ENCODE measurements at places on chromosomes 12 and 14.

DNA sequence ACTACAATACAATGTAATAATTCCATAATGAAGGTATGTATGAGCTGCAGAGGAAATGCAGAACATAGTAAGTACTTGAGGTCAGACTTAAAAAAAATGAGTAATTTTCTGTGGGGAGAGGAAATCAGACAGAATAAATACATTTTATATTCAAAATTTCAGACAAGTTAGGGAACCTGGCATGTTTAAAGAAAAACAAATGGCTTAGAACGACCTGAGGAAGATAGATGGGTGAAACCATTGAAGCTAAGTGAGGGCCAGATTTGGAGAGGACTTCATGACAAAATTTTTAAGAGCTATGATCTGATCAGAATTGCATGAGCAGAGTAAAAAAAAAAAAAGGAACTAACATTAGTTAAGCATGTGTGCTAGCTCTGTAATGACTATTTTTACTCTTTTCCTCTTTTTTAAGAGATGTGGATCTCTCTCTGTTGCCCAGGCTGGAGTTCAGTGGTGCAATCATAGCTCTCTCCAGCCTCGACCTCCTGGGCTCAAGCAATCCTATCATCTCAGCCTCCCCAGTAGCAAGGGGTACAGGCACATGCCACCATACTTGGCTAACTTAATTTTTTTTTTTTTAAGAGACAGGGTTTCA lies 157.6 kb upstream of the PDE3A start:
- H3K27me3 ChIP-seq: no peaks in the 10 kb centered on the region
- no peak for DNase-seq
- H3K4me3 ChIP-seq: no peak overlapping the region
- H3K4me1 ChIP-seq: no peaks in the 10 kb centered on the region

GRCh38 chr14:33510991-33511390 lies 439.9 kb downstream of the EGLN3 start:
- peaks cover under 1% of the 10 kb centered on the region for H3K27me3 ChIP-seq
- H3K27ac ChIP-seq: no peak overlapping the region
- no peak for DNase-seq
- H3K4me3 ChIP-seq: no peak overlapping the region
- H3K4me1 ChIP-seq: no peaks in the 10 kb centered on the region
- no peaks in the 10 kb centered on the region for H3K36me3 ChIP-seq

DNA sequence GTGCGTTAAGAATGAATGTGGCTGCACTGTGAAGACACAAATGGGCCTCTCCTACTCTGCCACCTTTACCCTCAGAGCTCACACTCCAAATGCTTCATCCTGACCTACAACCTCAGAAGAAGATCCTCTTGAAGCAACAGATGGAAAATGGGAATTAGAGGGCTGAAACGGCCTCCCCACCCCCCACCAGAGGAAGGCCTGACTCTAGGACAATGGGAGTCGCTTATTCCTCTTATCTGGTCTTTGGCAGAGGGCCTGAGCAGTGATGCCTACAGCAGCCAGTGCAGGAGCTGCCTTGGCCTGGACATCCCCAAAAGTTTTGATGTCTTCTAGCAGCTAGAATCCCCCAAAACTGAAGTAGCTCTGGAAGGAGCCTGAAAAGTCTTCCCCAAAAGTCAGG lies 29.2 kb downstream of the BTBD7 start:
- H3K4me3 ChIP-seq: no peak overlapping the region
- peaks cover 33% of the 10 kb centered on the region for H3K4me1 ChIP-seq
- H3K27ac ChIP-seq: no peak overlapping the region

- DNase-seq: no peak
- H3K27ac ChIP-seq: peak overlapping the region; percentile 84
- H3K27me3 ChIP-seq: no peaks in the 10 kb centered on the region
- peaks cover 38% of the 10 kb centered on the region for H3K4me1 ChIP-seq
- H3K36me3 ChIP-seq: peaks cover 28% of the 10 kb centered on the region
- peak overlapping the region; percentile 72 for H3K4me3 ChIP-seq
These were observed 8.1 kb downstream of the LPAR5 start for GRCh38 chr12:6627616-6628015.

GRCh38 chr12:3246253-3246652 lies 169.1 kb downstream of the TSPAN9 start:
- peaks cover 17% of the 10 kb centered on the region for H3K27me3 ChIP-seq
- DNase-seq: no peak

- H3K4me1 ChIP-seq: no peaks in the 10 kb centered on the region
- H3K27me3 ChIP-seq: no peaks in the 10 kb centered on the region
These were observed 41.9 kb downstream of the E2F7 start for GRCh38 chr12:77023501-77023900.

DNA sequence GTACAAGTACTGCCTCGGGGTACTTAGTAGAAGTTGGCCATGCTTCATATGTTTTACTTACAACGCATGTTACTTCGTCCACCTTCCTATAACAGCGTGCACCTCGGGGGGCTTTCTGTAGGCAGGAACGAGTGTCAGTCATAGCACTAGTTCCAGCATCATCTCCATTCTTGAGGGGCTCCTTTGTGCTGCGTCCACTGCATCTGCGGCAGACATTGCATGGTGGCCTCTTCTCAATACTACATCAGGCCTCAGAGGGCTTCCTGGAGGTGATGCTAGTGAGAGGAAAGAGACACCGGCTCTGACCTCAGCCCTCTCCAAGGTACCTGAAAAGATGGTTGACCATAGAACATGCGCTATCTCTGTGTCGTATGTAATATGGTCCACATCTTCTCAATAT lies 121.2 kb upstream of the RTL1 start:
- no peak overlapping the region for H3K4me3 ChIP-seq
- peaks cover 15% of the 10 kb centered on the region for H3K27me3 ChIP-seq
- DNase-seq: no peak
- H3K4me1 ChIP-seq: no peaks in the 10 kb centered on the region

DNA sequence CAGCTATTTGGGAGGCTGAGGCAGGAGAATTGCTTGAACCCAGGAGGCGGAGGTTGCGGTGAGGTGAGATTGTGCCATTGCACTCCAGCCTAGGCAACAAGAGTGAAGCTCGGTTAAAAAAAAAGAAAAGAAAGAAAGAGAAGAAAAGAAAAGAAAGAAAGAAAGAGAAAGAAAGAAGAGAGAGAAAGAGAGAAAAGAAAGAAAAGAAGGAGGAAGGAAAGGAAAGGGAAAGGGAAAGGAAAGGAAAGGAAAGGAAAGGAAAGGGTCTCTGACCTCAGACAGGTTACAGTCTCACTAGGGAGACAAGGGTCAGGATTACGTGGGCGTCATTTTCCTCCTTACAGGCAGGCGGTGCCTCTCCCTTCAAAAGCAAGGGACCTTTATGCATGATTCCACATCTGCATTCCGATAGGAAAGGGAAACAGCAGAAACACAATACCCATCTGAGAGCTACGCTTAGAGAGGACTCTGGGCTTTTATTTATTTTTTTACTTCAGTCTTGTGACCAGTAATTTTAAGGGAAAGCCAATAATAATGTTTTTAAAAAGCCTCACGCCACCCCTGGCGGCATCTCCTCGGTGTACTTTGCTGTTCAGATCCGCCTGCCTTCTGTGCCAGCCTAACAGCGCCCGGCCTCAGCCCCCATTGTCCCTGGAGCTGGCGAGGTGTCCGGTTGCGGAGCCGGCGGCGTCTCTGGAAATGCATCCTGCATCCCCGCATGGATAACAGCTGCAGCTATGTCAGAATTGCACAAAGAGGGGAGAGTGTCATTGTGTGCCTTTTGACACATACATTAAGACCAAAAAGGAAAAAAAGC lies 945 bp upstream of the HIP1R start:
- peak overlapping the region; percentile 96 for H3K27ac ChIP-seq
- H3K27me3 ChIP-seq: no peaks in the 10 kb centered on the region
- H3K4me1 ChIP-seq: peaks cover 33% of the 10 kb centered on the region
- H3K4me3 ChIP-seq: peak overlapping the region; percentile 88

DNA sequence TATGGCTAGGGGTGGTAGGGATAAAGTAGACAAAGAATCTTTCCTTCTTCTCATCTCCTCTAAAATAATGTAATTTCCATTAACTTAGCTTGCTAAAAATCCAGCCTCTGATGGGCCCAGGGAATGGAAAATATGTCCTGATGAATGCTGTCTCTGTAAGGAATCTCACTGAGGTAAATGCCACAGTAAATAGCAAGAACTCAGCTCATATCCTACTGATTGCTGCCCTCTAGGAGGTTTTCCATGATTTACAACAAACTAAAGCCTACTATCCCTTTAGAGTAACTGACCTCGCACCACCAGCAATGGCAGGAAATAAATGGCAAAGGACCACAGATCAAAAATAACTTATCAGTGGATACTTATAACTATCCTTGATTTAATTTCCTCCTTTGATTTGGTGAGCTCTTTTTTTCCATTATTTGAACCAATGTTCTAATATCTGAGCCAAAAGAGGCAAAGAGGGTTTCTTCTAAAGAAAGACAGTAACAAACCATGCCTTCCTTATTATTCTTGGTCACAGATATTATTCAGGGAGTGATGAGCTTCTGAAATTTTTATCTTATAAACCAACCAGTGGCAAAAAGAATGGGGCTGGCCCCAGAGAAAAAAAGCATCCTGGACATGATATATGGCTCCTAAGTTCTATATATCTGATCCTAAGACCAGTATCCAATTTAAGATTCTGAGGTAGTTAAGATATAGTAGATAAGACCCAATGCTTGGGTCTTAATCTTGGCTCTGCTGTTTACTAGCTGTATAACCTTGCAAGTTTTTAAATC lies 43.8 kb downstream of the SENP1 start:
- no peak overlapping the region for H3K27ac ChIP-seq
- DNase-seq: no peak
- H3K36me3 ChIP-seq: peaks cover 60% of the 10 kb centered on the region
- H3K4me1 ChIP-seq: peaks cover 2% of the 10 kb centered on the region
- no peaks in the 10 kb centered on the region for H3K27me3 ChIP-seq

- no peak overlapping the region for H3K4me3 ChIP-seq
- peaks cover 9% of the 10 kb centered on the region for H3K4me1 ChIP-seq
- DNase-seq: no peak
- H3K36me3 ChIP-seq: peaks cover 63% of the 10 kb centered on the region
- H3K27ac ChIP-seq: no peak overlapping the region
- no peaks in the 10 kb centered on the region for H3K27me3 ChIP-seq
These were observed 126.6 kb downstream of the PRMT8 start for GRCh38 chr12:3617565-3617964.

GRCh38 chr12:123064366-123064765 lies 83.9 kb downstream of the ARL6IP4 start:
- H3K4me1 ChIP-seq: peaks cover 69% of the 10 kb centered on the region
- no peak overlapping the region for H3K4me3 ChIP-seq
- H3K27me3 ChIP-seq: no peaks in the 10 kb centered on the region
- DNase-seq: no peak

GRCh38 chr12:94799136-94799535 lies 148.8 kb upstream of the TMCC3 start:
- peaks cover 20% of the 10 kb centered on the region for H3K4me1 ChIP-seq
- no peak overlapping the region for H3K27ac ChIP-seq
- no peak overlapping the region for H3K4me3 ChIP-seq
- H3K27me3 ChIP-seq: no peaks in the 10 kb centered on the region

DNA sequence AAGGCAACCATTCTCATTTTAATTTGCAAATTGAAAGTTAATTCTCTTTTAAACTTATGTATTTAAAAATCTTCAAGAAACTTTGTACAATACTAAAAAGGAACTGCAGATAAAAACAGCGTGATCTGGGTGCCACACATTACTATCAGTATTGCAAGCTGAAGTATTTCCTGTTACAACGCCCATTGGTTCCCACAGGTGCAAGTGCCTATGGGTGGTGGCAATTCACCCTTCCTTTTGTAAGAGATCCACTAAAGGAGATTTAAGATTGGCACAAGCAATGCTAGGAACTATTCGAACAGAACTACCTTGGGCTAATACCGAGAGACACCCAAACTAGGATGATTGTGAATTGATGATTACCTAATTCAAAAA lies 13.2 kb downstream of the TAOK3 start:
- H3K27ac ChIP-seq: peak overlapping the region; percentile 91
- peaks cover 5% of the 10 kb centered on the region for H3K36me3 ChIP-seq
- H3K4me3 ChIP-seq: peak overlapping the region; percentile 92
- H3K27me3 ChIP-seq: no peaks in the 10 kb centered on the region
- DNase-seq: no peak

DNA sequence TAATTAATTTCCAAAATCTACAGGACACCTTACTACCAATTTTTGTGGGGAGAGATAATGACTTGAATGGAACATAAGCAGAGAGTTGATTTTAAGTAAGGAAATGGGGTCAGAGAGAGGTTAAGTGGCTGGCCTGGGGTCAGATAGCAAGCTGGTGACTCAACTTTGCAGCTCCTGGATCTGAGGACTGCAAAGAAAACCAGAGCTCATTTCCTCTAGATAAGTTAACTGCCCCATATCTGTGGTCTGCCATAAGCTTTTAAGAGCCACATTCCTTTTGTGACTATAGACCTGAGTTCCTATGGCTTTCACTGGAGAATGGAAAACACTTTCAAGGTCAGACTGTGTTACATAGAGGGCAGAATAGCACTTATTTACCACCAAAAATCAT lies 201.2 kb upstream of the PRICKLE1 start:
- H3K27me3 ChIP-seq: no peaks in the 10 kb centered on the region
- H3K36me3 ChIP-seq: no peaks in the 10 kb centered on the region
- DNase-seq: no peak
- H3K27ac ChIP-seq: no peak overlapping the region

- no peak overlapping the region for H3K27ac ChIP-seq
- H3K4me3 ChIP-seq: no peak overlapping the region
- H3K27me3 ChIP-seq: no peaks in the 10 kb centered on the region
- H3K4me1 ChIP-seq: no peaks in the 10 kb centered on the region
- no peak for DNase-seq
- no peaks in the 10 kb centered on the region for H3K36me3 ChIP-seq
These were observed 182.2 kb upstream of the MDGA2 start for GRCh38 chr14:47857646-47858045.

GRCh38 chr12:19576506-19577280 lies 137.4 kb downstream of the AEBP2 start:
- DNase-seq: no peak
- peaks cover 26% of the 10 kb centered on the region for H3K36me3 ChIP-seq
- no peak overlapping the region for H3K4me3 ChIP-seq
- no peaks in the 10 kb centered on the region for H3K4me1 ChIP-seq
- H3K27me3 ChIP-seq: no peaks in the 10 kb centered on the region
- H3K27ac ChIP-seq: no peak overlapping the region

- no peaks in the 10 kb centered on the region for H3K27me3 ChIP-seq
- no peak overlapping the region for H3K4me3 ChIP-seq
- no peaks in the 10 kb centered on the region for H3K36me3 ChIP-seq
- DNase-seq: no peak
- no peak overlapping the region for H3K27ac ChIP-seq
These were observed 638.5 kb upstream of the FLRT2 start for GRCh38 chr14:84891404-84891803.

Data from stimulated activated naive B cell treated with anti-CD40 and anti-IgM and Interleukin-4, amounts not matched to agents 10 μg/mL and 1 μg/mL and 100 μg/mL, for 72 hours (primary cell).